ENCODE measurements at places on chromosomes 3 and 15. TPM values are rescaled to one million over a fixed set of nuclear protein-coding genes. Genes with fewer than 3 reads are reported as not detected.

Gene NLGN1
- 2.7 TPM for polyA plus RNA-seq

Gene KLHL40
- polyA plus RNA-seq = not detected

Gene POMGNT2
- 25.7 TPM for polyA plus RNA-seq

Gene ABI3BP
- 0.10 TPM for polyA plus RNA-seq

Gene B4GALT4
- 11.8 TPM for polyA plus RNA-seq

Gene GOLGA8O
- polyA plus RNA-seq = not detected

Gene TUSC7
- polyA plus RNA-seq = not detected

Gene SPINK8
- not detected for polyA plus RNA-seq

Gene ACTRT3
- polyA plus RNA-seq = not detected

Gene ATP13A5
- polyA plus RNA-seq = not detected

Gene FAM98B
- polyA plus RNA-seq = 12.7 TPM

Gene CAV3
- not detected for polyA plus RNA-seq

Gene HYAL3
- 8.8 TPM for polyA plus RNA-seq

Gene GOLGA6L7
- not detected for polyA plus RNA-seq

Data from neural cell (in vitro differentiated cells).